ENCODE measurements at places on chromosomes 2 and 18. TPM values are rescaled to one million over a fixed set of nuclear protein-coding genes. Genes with fewer than 3 reads are reported as not detected.

The RAB6C gene
- 0.56 TPM for polyA plus RNA-seq

The CTIF gene
- polyA plus RNA-seq: 25.6 TPM

The ARHGEF4 gene
- 15.7 TPM for polyA plus RNA-seq

The CCL20 gene
- polyA plus RNA-seq: 0.85 TPM

The RUFY4 gene
- polyA plus RNA-seq: 0.37 TPM

The AGXT gene
- 1.8 TPM for polyA plus RNA-seq

The UNC80 gene
- polyA plus RNA-seq: 0.79 TPM

The MYOM1 gene
- 8.4 TPM for polyA plus RNA-seq

The DSG2 gene
- polyA plus RNA-seq: 50.5 TPM

The CPS1 gene
- 4.7 TPM for polyA plus RNA-seq

The SULT1C4 gene
- polyA plus RNA-seq: 44.6 TPM

The UGT1A7 gene
- polyA plus RNA-seq: not detected

The SCG2 gene
- 0.47 TPM for polyA plus RNA-seq

The AQP12B gene
- polyA plus RNA-seq: 2.5 TPM

The IHH gene
- polyA plus RNA-seq: 1.6 TPM

DNA sequence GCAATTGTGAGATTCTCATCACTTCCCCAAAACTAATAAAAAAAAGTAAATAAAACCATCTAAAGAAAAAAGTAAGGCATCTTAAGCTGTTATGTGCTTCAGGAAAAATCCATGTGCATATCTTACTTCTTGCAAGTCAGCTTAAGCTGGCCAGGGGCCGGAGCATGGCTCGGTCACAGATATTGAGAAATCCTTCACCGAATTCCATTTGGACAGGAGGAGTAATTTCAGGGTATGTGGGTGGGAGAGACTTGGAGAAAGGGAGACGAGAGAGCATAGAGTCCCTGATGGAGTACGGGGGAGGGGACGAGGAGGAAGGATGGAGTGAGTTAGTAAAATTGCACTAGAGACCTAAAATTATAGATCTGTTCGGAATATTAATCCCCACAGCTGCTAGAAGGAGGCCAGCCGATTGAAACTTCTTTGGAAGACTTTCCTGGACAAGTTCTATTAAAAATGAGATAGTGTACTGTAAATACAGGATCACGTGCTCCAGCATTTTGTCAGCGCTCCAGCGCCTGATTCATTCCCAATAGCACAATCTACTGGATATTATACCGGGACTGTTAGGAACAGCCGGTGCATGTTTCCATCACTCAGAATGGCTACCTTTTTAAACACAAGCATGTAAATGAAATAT is 438.5 kb downstream of the ZNF516 start:
- DNase-seq: no peak

- DNase-seq: no peak
Observed at GRCh38 chr18:10111191-10111590, 197.4 kb downstream of the VAPA start.

DNA sequence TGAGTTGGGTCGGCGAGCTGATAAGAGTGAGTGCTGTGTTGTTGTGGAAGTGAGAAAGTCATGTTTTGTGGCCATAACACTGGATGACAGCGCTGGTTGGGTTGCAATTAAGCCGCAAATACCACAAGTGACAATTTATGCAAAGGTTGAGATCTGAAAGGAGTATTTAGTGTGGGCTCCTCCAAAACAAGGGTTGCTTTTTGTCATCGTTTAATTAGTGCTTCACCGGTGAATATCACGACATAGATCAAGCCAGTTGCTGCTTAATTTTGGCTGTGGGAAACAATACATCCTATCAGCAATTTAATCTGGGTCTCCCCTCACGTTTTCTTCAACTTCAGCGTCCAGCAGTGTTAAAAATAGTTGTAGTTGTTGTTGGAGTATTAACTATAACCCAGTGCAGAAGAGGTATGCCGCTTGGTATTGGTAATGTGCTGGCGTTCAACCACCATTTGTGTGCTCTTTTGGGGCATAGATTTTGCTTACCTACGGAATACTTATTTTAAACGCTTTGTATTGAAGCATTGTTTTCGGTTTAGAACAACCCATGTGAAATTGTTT is 662 bp downstream of the ACVR2A start:
- DNase-seq: no peak

DNA sequence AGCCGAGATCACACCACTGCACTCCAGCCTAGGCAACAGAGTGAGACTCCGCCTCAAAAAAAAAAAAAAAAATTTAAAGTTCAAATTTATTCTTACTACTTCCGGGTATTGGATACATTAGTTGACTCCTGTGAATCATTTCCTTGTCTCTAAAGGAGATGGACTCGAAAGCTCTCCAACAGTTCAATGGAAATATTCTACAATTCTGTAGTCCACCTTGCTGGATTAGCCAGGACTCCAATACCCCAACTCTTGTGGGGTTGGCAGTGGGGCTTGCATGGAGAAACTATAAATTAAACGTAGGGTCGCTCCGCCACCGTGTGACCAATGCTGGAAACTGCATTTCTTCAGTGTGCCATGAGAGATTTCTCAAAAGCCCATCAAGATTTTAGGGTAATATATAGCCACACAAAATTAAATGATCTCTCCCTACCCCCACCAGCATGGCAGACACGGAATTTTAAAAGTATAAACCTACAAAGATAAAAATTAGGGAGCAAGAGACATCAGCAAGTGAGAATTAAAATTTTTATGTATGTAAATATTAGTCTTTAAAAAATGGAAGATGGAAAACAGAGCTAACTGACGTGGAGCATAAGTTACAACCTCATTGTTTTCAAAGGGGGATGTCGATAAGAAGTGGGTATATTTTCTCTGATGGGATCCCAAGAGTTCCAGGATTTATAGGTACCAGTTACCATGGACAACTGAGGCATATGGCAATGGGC is 27.8 kb upstream of the GAREM2 start:
- peak; percentile 32 for DNase-seq

- DNase-seq: no peak
Observed at GRCh38 chr2:240877460-240878340, 9.1 kb downstream of the AGXT start.

GRCh38 chr2:29650631-29651097 is 270.7 kb downstream of the ALK start:
- DNase-seq: no peak

- no peak for DNase-seq
Observed at GRCh38 chr2:221807706-221808105, 235.6 kb upstream of the EPHA4 start.

DNA sequence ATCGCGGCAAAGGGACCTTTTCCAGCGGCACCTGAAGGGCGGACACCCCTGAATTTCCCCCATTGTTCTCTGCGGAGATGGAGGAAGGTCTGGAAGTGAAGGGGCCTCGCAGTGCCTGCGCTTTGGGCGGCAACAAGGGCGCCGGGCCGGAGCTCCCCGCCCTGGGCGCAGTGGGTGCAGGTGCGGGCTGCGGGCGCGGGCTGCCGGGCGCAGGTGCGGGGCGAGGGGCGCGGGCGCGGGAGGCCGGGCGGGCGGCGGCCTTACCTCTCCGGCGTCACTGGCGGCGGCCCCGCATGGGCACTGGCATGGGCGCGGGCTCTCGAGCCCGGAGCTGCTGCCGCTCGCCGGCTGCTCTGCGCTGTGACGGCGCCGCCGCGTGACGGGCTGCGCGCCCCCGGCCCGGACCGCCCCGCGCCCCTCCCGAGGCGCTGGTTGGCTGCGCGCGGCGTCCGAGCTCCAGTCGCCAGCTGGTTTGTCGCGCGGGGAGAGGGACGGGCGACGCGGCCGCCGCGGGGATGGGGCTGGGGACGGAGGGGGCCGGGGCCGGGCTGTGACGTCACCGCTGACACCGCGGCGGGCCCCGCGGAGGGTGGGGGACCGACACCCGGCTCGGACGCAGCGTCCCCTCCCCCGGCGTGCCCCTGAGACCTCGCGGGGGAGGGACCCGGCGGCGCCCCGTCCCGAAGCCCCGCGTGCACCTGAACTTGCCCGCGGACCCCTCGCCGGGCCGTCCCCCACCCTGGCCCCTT is at the start of gene KIF1A:
KIF1A (minus strand) TSS at position 362 of the 749 bp plus-strand sequence. CDS start 22,467 bp downstream, outside the sequence.
- no peak for DNase-seq

- no peak for DNase-seq
Observed at GRCh38 chr2:219060821-219061791, at the start of gene IHH. IHH (minus strand) TSS chr2:219060921; CDS start chr2:219060467, 454 bp downstream.

DNA sequence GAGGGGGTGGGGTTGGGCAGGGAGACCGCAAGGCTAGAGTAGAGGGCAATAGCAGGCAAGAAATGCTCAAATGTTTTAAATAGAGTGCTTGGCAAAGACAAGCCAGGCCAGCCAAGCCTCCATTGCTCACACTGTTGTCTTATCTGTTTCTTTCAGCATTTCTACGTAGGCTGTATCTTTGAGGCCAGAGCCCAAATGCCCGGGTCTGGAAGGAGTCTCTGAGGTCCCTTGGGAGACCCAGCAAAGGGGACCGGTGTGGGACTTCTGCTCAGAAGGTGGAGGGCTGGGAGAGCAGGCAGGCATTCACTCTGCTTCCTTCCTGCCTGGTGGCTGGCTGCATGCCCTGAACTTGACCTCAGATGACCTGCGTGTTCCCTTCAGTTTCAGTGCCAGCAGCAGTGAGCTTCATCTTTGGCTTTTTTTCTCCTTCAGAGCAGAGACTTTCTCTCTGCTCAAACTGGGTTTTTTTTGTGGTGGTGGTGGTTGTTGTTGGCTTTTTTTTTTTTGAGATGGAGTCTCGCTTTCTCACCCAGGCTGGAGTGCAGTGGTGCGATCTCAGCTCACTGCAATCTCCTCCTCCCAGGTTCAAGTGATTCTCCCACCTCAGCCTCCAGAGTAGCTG is 13.7 kb upstream of the TET3 start:
- no peak for DNase-seq

GRCh38 chr2:98730707-98731040 is 258 bp downstream of the MGAT4A start:
- no peak for DNase-seq

- DNase-seq: peak; percentile 39
Observed at GRCh38 chr2:235255693-235256092, 238.2 kb upstream of the AGAP1 start.

GRCh38 chr2:20141056-20141762 is 83.7 kb downstream of the SDC1 start:
- DNase-seq: no peak

DNA sequence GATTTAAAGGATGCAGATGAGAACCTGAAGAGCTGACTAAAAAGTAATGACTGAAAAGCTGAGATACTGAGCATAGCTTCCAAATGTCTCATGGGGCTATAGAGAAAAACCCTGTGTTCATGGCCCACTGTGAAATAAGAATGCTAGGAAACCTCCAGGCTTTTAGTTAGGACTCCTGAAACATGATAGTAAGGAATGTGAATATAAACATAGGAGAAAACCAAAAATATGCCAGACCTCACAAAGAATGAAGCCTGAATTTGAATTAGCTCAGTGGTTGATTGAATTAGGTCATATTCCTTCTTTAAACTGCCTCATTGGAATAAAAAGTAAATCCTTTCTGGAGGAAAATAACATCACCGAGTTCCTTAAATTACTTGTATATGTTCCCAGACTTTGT is 194.5 kb upstream of the NXPH2 start:
- no peak for DNase-seq

- peak; percentile 41 for DNase-seq
Observed at GRCh38 chr2:170770008-170770605, at the start of gene ERICH2. ERICH2 (plus strand) TSS chr2:170770378; CDS start chr2:170770682, 304 bp downstream.

- DNase-seq: no peak
Observed at GRCh38 chr2:232306741-232307305, 71.7 kb upstream of the ALPP start.

DNA sequence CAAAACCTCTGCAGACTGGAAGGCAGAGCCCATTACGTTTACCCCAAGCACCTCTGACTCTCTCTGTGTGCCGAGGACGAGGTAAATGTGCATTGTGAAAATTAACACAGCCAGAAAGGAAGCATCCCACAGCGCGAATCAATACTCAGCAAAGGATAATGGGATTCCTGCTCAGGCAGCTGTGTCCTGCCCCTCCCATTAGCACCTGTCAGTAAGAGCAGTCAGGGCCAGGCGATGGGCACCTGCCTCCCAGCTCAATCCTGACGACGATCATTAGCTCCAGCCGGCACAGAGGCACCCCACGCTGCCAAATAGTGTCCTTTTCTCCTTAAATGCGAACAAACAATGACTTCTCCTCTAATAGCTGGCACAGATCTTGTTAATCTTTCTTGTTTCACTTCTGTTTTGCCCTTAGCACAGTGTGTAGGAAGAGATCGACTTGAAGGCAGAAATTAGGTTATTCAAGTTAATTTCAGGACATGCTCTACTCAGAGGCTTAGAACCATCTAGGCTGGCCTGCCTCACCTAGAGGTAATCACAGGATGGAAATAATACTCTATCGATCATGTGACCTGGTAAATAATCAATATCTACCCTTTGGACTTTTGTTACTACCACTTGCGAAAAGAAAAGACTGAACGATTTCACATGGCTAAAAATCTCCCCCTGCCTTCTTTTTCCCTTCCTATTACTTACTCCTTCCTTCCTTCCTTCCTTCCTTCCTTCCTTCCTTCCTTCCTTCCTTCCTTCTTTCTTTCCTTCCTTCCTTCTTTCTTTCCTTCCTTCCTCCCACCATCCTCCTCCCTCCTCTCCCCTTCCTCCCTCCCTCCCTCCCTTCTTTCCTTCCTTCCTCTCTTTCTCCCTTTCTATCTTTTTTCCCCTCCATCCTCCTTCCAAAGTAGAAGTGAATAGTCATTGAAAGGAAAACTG is 487.9 kb upstream of the ID2 start:
- no peak for DNase-seq

- DNase-seq: no peak
Observed at GRCh38 chr2:150863691-150864090, 376.2 kb upstream of the RND3 start.

DNA sequence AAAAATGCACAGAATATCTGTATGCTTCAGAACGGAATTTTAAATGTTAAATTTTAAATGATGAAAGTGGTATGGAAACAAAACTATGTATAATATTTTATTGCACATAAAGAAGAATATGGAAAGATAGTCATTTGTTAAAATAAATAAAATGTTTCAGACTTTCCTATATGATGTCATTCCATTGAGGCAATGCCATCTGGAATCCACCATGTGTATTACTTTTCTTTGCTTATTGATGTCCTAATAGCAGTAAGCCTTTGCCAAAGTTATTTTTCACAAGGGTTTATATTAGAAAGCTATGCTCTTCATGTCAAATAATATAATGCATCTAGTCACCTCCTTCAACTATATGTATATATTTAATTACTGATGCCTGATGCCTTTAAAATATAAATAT is 601.6 kb upstream of the PKDCC start:
- DNase-seq: no peak

- no peak for DNase-seq
Observed at GRCh38 chr2:42758751-42759150, 5.2 kb downstream of the OXER1 start.

GRCh38 chr2:158610059-158610458 is 153.3 kb downstream of the PKP4 start:
- DNase-seq: no peak

- DNase-seq: no peak
Observed at GRCh38 chr18:79928563-79928960, 22.9 kb downstream of the SLC66A2 start.
